ENCODE measurements at places on chromosomes 2 and 18.

- no peak for DNase-seq
Observed at GRCh38 chr2:234842753-234843152, 109.1 kb upstream of the SH3BP4 start.

GRCh38 chr2:44559108-44559507, 197.4 kb downstream of the CAMKMT start:
- DNase-seq, result no peak

GRCh38 chr2:114550364-114550763, 107.9 kb downstream of the DPP10 start:
- DNase-seq, result no peak

DNA sequence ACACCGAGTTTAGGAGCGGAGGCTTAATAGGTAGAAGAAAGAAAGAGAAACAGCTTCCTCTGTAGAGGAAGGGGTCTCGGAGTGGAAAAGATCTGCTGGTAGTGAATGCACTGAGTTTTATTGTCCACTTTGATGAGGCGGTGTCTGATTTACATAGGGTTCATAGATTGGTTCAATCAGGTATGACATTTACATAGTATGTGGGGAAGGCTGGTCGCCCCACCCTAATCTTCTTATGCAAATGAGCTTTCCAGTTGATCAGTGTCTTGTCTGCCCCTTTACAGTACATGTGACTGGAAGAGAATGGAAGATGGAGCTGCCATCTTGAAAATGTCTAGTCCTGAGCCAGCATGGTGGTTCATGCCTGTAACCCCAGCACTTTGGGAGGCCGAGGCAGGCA, 19.9 kb upstream of the CNOT11 start:
- DNase-seq, result no peak

GRCh38 chr2:49192036-49192435, 37.7 kb upstream of the FSHR start:
- DNase-seq, result no peak

DNA sequence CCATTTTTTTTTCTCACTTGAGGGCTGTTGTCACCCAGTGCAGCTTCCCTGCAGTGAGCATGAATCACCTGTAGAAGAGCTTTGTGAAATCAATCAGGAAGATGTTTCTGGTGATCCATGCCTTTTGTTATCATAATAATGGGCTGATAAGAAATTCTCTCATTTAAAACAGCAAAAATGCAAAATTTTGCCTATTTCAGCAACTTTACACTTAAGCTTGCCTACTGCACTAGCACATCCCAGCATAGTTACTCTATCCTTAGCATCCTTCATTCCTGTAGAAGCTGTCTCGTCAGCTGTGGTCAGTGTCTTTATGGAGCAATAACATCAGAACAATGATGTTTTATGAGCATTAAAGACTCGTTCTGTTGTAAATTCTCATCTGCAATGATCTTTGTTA, 178.6 kb upstream of the ZNF804A start:
- DNase-seq, result no peak

GRCh38 chr2:81976998-81977397, 1672.4 kb upstream of the LRRTM1 start:
- no peak for DNase-seq

- DNase-seq, result no peak
Observed at GRCh38 chr2:162912787-162913186, 74.2 kb upstream of the KCNH7 start.

- DNase-seq, result no peak
Observed at GRCh38 chr2:210792000-210792399, 235.6 kb downstream of the CPS1 start.

DNA sequence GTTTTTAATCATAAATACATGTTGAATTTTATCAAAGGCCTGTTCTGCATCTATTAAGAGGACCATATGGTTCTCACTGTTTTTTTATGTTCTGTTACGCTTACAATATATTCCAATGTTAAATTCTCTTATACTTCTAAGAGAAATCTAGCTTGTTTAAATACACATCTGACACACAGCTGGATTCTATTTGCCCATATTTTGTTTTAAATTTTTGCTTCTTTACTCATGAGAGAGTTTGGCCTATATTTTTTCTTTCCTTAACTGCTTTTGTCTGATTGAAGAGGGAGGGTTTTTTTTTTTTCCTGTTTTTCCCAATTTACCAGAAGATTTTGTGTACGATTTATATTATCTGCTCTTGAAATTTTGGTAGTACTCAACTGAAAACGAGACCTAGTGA, 34.9 kb downstream of the RNF144A start:
- DNase-seq, result no peak

- no peak for DNase-seq
Observed at GRCh38 chr2:189104934-189105333, 74.6 kb downstream of the COL5A2 start.

- no peak for DNase-seq
Observed at GRCh38 chr2:81266106-81266505, 961.6 kb upstream of the LRRTM1 start.

DNA sequence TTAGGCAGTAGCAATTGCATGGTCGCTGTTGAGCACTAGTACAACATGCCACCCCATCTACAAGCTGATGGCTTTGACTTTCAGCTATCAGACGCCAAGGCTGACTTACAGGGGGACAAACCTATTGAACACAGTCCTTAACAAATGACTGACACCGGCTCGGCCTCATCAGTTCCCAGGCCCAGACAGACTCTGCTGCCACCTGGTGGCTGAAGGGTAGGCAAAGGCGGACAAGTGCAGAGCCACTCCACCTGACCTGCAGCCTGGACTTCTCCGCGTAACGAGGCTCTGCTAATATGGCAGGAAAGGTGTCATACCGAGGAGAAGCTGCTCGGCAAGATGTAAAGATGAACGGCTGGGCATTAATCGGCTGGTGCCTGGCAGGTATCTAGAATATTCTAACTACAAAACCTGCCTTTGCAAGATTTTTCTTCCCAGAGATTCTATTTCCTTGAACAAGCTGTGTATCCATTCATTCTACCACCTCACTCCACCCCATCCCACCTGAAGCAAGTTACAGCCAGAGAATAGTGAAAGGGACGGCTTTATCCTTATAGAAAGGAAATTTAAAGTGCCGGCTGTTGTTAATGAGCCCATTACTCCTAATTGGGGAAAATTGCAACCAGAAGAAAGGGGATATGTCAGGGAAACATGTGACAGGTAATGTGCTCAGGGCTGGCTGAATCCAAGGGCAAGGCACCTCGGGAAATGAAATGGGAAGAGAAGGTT, 67.4 kb downstream of the STEAP3 start:
- no peak for DNase-seq

DNA sequence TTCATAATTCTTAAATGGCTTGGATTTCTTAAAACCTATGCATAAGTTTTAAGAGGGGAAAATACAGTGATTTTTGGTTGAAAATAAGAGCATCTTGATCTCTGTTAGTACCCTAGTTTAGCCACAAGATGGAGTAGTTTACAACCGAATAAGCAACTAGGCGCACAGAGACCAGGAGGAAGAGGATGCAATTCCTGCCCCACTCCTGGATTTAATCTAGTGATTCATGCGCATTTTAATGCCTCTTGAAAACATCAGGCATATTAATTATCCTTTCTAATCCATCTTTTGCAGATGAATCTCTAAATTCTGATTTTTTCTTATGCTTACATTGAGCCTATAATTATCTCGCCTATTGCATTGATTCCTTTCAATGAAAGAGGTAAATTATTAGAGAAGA, 76.7 kb downstream of the MRPS9 start:
- DNase-seq, result no peak

- no peak for DNase-seq
Observed at GRCh38 chr2:74128206-74128605, 19.5 kb downstream of the BOLA3 start.

DNA sequence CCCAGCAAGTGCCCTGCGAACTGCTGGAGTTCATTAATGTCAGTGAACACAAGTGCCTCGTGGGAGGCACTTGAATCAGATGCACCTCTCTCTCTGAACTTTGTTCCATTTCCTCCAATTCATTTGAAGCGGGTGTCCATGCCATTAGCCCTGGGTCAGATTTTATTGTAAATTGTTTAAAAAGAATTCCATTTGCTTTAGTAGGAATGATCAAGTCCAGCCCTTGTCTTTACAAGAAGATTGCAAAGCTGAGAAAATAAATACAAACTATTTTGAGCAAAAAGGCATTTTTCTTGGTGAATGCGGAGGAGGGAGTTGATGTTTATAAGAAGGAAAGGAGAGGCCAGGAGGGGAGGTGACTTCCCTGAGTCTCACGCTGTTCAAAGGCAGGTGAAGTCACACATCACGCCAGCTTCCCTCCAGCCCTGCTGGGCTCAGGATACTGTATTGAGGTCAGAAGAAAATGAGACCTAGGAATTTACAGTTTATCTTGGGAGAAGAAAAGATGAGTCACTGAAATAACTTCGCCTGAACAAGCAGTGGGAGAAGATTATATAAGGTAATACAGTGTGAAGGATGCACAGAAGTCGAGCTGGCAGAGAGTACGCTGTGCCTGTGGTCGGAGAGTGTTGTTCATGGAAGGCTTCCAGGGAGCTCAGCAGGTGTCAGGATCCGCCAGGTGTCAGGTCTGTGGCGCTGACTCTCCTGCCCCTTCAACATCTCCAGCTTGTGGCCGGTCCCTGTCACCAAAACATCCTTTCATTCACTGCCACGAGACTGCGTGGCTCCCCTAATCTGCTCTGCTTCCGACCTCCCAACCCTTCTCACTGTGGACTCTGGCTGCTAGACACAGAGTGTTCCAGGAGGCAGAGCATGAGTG, 36.5 kb downstream of the EFR3B start:
- no peak for DNase-seq

GRCh38 chr2:53452957-53453748, 314.5 kb upstream of the CHAC2 start:
- DNase-seq, result no peak

GRCh38 chr18:8003878-8004675, 437.0 kb downstream of the PTPRM start:
- peak; percentile 35 for DNase-seq

DNA sequence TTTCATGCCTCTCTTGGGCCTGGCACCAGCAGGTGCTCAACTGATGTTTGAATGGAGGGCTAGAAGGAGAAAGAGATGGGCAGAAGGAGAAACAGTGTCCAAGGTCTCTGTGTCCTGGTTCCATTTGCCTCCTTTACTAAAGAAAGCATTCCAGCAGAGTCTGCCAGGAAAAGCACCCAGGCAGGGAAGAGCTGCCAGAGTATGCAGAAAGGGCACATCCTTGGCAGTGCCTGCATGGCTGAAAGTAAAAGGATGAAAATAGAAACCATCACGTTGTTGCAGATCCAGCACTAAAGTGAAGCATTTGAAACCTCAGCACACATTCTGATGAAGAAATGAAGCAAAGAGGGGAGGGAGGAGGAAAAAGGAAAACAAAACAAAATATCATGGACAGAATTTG, 142.2 kb downstream of the ESCO1 start:
- no peak for DNase-seq

- no peak for DNase-seq
Observed at GRCh38 chr2:97742381-97742847, 29.0 kb downstream of the ZAP70 start.

- no peak for DNase-seq
Observed at GRCh38 chr2:216551234-216552068, 52.8 kb downstream of the RPL37A start.

- DNase-seq, result no peak
Observed at GRCh38 chr2:63596401-63596883, 7.7 kb downstream of the MDH1 start.

GRCh38 chr2:227161947-227162346, 2.1 kb downstream of the COL4A4 start:
- DNase-seq, result no peak

DNA sequence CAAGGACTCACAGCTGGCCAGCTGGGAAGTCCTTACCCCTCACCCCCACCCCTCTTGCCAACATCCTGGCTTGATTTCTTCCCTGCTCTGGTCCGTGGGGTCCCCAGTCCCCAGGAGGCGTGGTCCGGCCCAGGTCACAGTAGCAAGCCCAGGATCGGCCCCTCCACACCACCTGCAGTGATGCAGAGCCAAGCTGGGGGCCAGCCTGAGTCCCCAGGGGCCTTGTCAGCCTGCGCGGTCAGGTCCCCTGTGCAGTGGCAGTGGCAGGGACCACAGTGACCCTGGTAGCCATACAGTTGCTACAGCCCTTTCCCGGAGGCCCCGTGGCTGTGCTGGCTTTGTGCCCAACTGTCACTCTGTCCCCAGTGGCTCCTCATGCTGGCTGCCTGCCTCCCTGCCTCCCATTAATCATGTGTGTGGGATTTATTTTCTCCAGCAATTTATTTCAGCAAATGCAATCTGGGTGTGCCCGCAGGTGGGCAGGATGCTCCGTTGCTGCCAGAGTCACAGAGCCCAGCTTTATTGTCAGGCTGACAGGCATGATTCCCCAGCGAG, 8.8 kb upstream of the PRSS56 start:
- DNase-seq, result no peak

DNA sequence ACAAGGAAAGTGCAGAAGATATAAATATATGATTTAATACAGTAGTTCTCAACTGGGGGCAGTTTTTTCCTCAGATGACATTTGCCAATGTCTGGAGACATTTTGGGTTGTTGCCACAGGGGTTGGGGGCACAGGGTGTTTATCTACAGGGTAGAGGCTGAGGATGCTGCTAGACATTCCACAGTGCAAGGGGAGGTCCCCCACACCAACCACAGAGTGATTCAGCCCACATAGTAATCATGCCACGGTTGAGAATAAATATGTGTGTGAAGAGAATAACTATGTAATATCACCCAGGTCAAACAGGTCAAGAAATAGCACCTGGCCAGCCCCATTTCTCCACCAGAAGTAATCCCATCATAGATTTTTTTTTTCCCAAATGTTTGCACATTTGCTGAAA, 17.9 kb downstream of the DYSF start:
- DNase-seq, result no peak

GRCh38 chr2:191049728-191050639, 36.0 kb upstream of the STAT1 start:
- DNase-seq, result no peak

- no peak for DNase-seq
Observed at GRCh38 chr2:170525566-170525900, 189.6 kb upstream of the SP5 start.
